ENCODE measurements at places on chromosomes 3 and 15. TPM values are rescaled to one million over a fixed set of nuclear protein-coding genes. Genes with fewer than 3 reads are reported as not detected.

DNA sequence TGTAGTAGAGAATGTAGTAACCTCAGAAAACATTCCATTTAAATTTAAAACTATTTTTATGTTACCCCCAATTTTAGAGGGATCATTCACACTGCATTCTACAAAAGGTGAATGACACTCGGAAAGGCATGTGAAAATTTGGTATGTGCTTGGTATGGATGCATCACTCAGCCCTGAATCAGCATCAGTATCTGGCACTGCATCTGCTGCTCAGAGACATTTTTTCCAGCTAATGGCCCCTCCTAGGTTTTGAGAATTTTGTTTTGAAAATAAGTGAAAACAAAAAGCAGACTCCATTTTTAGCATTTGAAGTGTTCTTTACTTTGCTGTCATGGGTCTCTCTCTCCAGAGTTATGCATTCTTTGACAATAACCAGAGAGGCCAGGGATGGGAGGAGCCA is 15.6 kb upstream of the WWTR1 start:
- H3K4me1 ChIP-seq, result peaks cover 8% of the 10 kb centered on the region
- no peak overlapping the region for H3K27ac ChIP-seq
- H3K4me3 ChIP-seq, result no peak overlapping the region

Gene ELL3
- total RNA-seq, result 3.6 TPM

DNA sequence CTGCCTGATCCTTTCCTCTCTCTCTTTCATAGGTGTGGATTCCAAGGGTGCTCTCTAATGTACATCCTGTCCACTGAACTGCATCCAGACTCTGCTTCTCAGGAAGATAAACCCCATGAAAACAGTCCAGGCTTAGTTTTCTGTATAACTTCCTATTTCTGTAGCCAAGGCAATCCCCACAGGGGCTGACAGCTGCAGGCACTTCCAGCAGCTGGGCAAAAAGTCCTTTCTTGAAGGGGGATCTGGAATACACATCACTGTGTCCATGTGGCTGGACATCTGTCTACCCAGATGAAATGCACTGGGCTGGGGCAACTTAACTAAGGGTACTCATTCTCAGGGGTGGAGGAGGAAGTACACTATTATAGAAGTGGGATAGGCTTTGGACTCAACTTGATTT is 72.2 kb downstream of the NR1D2 start:
- no peak overlapping the region for H3K4me3 ChIP-seq
- H3K27me3 ChIP-seq, result no peaks in the 10 kb centered on the region
- DNase-seq, result no peak
- no peak overlapping the region for H3K27ac ChIP-seq

DNA sequence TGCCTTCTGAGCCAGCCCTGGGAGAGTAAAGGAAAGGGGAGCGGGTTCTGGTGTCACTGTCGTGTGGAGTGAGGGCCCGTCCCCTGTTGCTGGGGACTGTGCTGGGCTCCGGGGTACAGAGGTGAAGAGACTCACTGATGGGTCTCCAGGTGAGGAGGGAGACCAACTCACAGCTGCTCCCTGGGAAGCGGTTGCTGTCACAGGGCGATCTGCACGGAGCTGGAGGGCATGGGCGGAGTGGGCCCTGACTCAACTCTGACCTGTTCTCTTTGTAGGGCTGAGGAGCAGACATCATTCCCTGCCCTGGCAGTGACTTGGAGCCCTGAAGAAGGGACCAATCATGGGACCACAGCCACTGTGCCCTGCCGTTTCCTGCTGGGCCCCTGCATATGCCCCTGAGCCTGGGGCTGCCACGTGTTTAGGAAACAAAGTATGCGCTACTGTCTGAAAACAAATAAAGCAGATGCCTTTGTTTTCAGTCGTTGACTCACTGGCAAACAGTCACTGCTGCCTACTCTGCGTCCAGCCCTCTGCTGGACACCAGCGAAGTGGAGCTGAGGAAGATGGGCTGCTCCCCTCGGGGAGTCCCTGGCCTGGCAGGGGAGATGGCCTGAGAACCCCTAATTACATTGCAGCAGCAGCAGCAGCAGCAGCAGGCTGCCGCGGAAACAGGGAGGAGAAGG is 22.9 kb upstream of the PLXNA1 start:
- no peaks in the 10 kb centered on the region for H3K27me3 ChIP-seq
- peaks cover 3% of the 10 kb centered on the region for H3K36me3 ChIP-seq
- H3K4me3 ChIP-seq, result no peak overlapping the region
- DNase-seq, result peak; percentile 73

GRCh38 chr15:57867970-57868798 is 161.7 kb downstream of the POLR2M start:
- DNase-seq, result no peak
- H3K27me3 ChIP-seq, result peaks cover 8% of the 10 kb centered on the region
- H3K4me3 ChIP-seq, result no peak overlapping the region
- H3K27ac ChIP-seq, result no peak overlapping the region

DNA sequence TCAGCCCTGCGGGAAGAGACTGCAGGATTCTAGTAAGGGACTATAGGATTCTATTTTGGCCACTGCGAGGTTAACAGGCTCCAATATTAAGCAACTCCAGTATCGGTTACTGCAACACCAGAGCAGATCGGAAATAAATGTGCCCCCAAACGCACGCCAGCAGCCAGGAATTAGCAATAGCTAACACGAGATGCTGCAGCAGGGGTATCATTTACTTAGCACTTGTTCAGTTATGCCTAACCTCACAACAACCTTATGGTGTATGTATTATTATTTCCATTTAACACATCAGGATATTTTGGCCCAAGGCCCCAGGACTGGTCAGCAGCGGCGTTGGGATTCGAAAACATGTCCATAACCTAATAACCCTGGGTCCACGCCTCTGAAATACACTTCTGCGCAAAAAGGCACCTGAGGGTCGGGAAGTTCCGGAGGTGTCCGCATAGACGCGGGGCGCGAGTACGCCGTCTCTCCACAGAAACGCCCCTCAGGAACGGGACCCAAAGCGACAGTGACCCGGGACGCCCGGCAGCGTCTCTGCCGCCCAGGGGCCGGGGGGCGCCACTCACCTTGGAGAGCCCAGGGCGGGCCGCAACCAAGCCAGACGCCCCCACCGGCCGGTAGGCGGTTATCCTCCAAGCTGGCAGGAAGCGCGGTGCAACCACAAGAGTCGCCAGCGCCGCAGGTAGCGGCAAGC is 681 bp downstream of the PIK3CB start:
- peak overlapping the region; percentile 86 for H3K4me3 ChIP-seq
- no peak for DNase-seq
- peak overlapping the region; percentile 76 for H3K27ac ChIP-seq
- H3K36me3 ChIP-seq, result no peaks in the 10 kb centered on the region
- peaks cover 18% of the 10 kb centered on the region for H3K4me1 ChIP-seq

GRCh38 chr3:146148468-146148931 is 12.5 kb downstream of the PLOD2 start:
- DNase-seq, result no peak
- peaks cover 13% of the 10 kb centered on the region for H3K36me3 ChIP-seq
- H3K4me3 ChIP-seq, result no peak overlapping the region
- H3K4me1 ChIP-seq, result peaks cover 79% of the 10 kb centered on the region
- H3K27ac ChIP-seq, result peak overlapping the region; percentile 54
- H3K27me3 ChIP-seq, result no peaks in the 10 kb centered on the region

DNA sequence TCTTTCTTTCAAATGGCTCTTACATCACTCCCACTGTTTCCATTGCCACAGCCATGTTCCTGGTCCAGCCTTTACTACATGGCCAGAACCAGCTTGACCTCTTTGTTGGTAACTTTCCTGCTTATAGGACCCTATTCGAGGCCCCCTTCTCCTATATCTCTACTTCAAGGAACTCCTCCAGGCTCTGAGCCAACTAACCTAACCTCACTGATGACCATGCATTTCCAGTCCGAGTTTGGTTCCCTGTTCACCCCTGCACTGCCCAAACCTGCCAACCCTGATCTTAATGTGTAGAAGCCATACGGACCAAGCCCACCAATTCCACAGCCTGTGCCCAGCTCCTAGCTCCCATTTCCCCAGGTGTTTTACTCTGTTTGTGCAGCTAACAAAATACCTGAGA is 38.4 kb upstream of the TIPARP start:
- H3K4me3 ChIP-seq, result no peak overlapping the region
- no peaks in the 10 kb centered on the region for H3K27me3 ChIP-seq
- no peak overlapping the region for H3K27ac ChIP-seq
- no peak for DNase-seq

DNA sequence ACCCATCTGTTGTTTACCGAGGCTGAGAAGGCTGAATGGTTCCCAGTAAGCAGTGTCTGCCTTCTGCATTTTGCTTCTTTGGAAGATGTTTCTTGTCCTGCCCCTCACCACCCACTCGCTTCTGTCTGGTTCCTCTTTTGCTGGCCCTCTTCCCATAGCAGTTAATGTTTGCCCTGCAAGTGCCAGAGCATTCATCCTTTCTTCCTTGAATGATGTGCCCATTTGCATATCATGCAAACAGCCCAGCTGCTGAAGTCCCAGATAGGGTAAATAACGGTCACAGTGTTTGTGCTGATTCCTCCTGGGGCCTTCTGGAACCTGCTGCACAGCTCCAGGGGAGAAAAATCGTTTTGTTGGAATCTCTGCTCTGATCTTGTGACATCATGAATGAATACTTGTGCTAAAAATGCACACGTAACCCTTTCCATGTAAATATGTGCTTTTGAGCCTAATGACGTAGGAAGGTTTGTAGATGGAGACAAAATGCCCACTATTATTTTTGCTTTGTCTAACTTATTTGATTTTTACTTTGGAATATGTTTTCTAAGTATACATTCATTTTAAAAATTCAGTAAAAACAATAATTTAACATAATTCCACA is 381.0 kb downstream of the SOX2 start:
- DNase-seq, result no peak
- peaks cover 2% of the 10 kb centered on the region for H3K36me3 ChIP-seq
- no peaks in the 10 kb centered on the region for H3K27me3 ChIP-seq
- H3K27ac ChIP-seq, result no peak overlapping the region
- H3K4me3 ChIP-seq, result no peak overlapping the region

Gene THSD4
- total RNA-seq, result 3.4 TPM

- no peak for DNase-seq
- peaks cover 3% of the 10 kb centered on the region for H3K36me3 ChIP-seq
- H3K4me1 ChIP-seq, result peaks cover 41% of the 10 kb centered on the region
- no peaks in the 10 kb centered on the region for H3K27me3 ChIP-seq
- H3K27ac ChIP-seq, result no peak overlapping the region
Measured at GRCh38 chr3:61929617-61930016, 368.2 kb downstream of the PTPRG start.

Gene AQP9
- not detected for total RNA-seq

DNA sequence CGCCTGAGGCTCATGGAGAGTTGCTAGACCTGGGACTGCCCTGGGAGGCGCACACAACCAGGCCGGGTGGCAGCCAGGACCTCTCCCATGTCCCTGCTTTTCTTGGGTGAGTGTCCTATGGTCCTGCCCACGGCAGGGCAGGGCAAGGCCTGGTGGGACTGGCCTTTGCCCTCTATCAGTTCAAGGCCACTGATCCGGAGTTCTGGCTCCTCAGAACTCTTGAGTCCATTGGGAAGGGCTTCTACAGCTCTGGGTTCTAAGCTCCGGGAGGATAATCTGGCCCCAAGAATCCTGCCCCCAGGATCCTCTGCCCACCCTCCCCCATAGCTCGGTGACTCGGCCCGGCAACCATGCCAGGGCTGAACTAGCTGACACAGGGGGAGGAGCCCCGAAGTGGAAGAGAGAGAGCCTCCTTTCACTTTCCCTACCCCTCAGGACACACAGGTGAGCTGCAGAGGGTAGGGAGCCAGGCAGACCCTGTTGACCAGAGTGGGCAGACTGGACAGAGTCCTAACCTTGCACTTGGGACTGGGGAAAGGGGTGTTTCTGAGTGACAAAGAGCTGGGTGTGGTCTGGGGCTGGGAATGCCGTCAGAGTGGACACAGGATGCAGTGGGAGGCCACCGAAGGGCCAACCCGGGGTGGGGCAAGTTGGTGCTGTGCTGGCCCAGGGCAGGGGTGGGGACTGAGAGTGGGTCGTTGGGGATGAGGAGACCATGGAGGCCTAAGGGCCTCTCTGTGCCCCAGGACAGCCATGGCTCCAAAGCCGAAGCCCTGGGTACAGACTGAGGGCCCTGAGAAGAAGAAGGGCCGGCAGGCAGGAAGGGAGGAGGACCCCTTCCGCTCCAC is 664 bp downstream of the PARP3 start:
- H3K36me3 ChIP-seq, result peaks cover 4% of the 10 kb centered on the region
- H3K27ac ChIP-seq, result peak overlapping the region; percentile 81

- no peaks in the 10 kb centered on the region for H3K36me3 ChIP-seq
- no peak overlapping the region for H3K4me3 ChIP-seq
- DNase-seq, result no peak
- no peaks in the 10 kb centered on the region for H3K27me3 ChIP-seq
- H3K27ac ChIP-seq, result no peak overlapping the region
- H3K4me1 ChIP-seq, result no peaks in the 10 kb centered on the region
Measured at GRCh38 chr15:67533873-67534272, 8.6 kb upstream of the MAP2K5 start.

- H3K4me1 ChIP-seq, result peaks cover 29% of the 10 kb centered on the region
- H3K4me3 ChIP-seq, result no peak overlapping the region
- H3K27ac ChIP-seq, result no peak overlapping the region
- DNase-seq, result no peak
Measured at GRCh38 chr3:160677459-160677881, 510 bp downstream of the ARL14 start.

DNA sequence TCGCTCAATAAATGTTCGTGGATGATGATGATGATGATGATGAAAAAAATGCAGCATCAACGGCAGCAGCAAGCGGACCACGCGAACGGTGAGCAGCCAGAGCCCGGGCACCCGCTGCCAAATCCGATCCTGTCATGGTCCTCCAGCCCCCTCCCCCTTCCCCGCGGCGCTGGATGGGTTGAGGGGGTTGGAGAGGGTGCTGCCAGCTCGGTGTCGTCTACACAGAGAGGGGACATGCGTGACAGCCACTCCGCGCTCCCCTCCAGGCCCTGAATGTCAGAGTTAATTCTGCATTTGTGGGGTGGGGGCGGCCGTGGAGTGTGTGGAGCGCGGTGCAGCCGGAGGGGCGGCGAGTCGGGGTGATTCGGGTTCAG is 722 bp downstream of the CACNA1D start:
- H3K4me3 ChIP-seq, result peak overlapping the region; percentile 71
- H3K27ac ChIP-seq, result no peak overlapping the region
- no peak for DNase-seq
- H3K36me3 ChIP-seq, result no peaks in the 10 kb centered on the region
- H3K4me1 ChIP-seq, result peaks cover 14% of the 10 kb centered on the region

- H3K4me1 ChIP-seq, result peaks cover 46% of the 10 kb centered on the region
- no peaks in the 10 kb centered on the region for H3K27me3 ChIP-seq
- H3K27ac ChIP-seq, result no peak overlapping the region
Measured at GRCh38 chr3:192864941-192865340, 52.7 kb downstream of the MB21D2 start.

Gene GABRA5
- not detected for total RNA-seq

- H3K4me3 ChIP-seq, result peak overlapping the region; percentile 12
- H3K4me1 ChIP-seq, result peaks cover 15% of the 10 kb centered on the region
- DNase-seq, result no peak
- H3K27me3 ChIP-seq, result no peaks in the 10 kb centered on the region
- H3K36me3 ChIP-seq, result no peaks in the 10 kb centered on the region
Measured at GRCh38 chr15:55695432-55695831, 47.5 kb downstream of the PRTG start.

DNA sequence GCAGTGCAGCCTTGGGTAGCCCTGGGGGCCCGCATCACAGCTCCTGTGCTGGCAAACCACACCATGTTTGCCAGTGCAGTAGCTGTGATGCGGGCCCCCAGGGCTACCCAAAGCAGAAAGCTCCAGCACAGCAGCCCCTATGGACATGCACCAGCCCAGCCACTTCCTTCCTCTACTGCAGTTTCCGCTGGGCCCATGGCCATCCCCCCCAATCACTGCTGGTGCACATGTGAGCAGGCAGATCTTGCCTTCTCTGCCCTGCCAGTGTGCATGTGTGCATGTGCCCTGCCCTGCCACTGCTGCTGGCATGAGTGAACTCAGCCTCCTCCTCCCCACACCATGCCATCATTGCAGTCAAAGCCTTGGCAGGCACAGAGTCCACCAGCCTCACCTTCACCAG is 20.1 kb upstream of the MINAR1 start:
- DNase-seq, result no peak
- H3K27ac ChIP-seq, result no peak overlapping the region
- no peaks in the 10 kb centered on the region for H3K27me3 ChIP-seq
- H3K4me3 ChIP-seq, result no peak overlapping the region
- H3K36me3 ChIP-seq, result peaks cover 11% of the 10 kb centered on the region
- peaks cover 9% of the 10 kb centered on the region for H3K4me1 ChIP-seq
